Pancreas (tissue), 10 donors: ENCODE measurements at places on chromosomes 4 and X.

DNA sequence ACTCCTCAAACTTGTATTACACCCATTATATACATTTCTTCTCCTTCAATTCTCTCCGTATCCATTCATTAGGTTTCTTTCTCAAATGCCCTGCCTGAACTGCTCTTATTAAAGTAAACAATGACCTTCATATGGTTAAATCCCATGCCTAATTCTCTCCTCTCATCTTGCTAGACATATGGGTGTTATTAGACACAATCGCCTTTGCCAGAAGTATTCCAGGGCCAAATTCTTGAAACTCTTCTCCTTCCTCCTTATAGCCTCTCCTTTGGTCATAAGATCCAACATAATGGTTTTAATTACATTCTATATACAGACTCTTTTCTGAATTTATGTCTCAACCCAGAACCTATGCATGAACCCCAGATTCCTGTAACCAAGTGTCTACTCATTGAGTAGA, 4.8 kb downstream of the ANXA10 start:
- DNase-seq, result no peak

- DNase-seq, result no peak
These were observed 66.7 kb downstream of the COQ2 start for GRCh38 chr4:83217721-83218522.

- no peak for DNase-seq
These were observed 4.2 kb downstream of the TLL1 start for GRCh38 chr4:165877286-165877685.

DNA sequence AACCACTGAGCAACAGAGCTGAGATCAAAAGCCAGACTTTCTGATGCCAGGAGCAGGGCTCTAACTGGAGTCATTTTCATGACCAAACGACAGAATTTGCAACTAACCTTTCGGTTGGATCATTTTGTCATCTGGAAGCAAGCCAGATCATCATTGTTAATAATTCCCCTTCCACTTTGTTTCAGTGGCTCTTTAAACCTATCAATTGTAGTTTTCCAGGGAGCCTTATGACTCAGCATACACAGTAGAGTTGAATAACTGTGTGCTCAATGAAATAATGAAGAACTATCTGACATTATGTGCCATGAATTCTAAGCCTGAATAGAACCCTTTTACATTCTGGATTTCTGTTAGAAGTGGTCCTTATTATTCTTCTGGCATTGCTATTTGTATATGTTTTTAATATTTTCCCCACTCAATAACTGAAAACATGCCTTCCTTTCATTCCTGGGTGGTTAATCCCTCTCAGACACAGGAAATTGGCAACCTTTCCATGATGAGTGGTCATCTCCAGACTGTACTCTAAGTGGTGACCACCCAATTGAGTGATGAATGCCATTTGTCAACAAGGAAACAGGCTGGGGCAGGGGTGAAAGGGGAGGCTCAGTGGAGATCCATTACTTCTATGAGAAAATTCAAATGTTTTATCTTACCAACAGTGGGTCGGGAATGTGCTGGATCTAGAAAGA, 431.8 kb downstream of the BCOR start:
- no peak for DNase-seq

DNA sequence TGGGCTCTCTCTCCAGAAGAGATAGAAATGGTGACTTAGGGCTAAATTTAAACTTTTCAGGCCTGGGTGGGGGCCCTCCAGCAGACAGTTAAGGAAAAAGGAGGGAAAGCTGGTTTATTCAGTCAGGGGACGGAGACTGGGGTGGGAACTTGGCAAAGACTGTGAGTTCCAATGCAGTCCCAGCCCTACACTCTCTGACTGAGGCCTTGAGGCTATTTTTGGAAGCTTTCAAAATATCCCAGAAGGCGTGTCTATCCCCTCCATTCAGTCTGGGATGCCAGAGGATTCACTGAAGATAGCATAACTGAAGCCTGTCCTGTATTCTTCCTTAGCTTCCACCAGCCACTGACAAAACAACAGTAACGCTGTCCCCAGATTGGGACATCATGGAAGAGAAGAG, 32.1 kb upstream of the MSN start:
- no peak for DNase-seq

GRCh38 chrX:9295551-9295950, 169.3 kb upstream of the TBL1X start:
- no peak for DNase-seq

DNA sequence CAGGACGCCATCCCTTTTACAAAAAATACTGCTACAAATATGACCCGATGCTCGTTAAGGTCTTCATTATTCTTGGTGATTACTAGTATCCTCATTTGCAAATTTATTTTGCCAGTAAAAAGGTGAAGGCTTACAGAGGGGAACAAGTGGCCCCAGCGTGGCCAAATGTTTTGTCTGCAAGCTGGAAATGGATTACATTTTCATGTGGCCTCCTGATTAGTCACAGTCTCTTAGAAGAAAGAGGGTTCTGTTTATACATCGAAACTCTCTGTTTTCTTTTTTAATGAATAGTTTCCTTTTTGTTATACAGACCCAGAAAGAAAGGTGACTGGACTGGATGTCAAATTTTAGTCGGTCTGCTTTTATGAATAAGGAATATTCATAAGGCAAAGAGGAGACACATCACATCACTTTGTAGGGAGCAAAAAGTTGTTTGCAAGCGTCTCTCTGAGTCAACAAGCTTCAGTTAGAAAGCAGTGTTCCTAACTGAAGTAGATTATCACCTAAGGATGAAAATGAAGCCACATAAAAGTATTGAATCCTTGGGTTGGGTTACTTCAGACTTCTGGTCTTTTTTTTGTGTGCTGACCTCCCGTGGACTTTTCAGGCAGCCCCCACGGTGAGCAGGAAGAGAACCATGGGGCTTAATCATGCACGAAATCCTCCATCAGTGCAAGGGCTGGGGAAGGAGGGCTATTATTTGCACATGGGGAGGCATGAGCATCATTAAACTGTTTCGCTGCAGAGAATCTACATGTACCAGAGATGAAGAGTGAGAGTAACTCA, 125.6 kb downstream of the ARSF start:
- no peak for DNase-seq

GRCh38 chr4:182688081-182688480, 229.1 kb downstream of the DCTD start:
- no peak for DNase-seq

GRCh38 chr4:143254491-143255226, 69.9 kb downstream of the USP38 start:
- no peak for DNase-seq
